ENCODE measurements at places on chromosomes 3 and 15.

GRCh38 chr3:105364128-105364527 is 2.6 kb upstream of the ALCAM start:
- no peak for DNase-seq

DNA sequence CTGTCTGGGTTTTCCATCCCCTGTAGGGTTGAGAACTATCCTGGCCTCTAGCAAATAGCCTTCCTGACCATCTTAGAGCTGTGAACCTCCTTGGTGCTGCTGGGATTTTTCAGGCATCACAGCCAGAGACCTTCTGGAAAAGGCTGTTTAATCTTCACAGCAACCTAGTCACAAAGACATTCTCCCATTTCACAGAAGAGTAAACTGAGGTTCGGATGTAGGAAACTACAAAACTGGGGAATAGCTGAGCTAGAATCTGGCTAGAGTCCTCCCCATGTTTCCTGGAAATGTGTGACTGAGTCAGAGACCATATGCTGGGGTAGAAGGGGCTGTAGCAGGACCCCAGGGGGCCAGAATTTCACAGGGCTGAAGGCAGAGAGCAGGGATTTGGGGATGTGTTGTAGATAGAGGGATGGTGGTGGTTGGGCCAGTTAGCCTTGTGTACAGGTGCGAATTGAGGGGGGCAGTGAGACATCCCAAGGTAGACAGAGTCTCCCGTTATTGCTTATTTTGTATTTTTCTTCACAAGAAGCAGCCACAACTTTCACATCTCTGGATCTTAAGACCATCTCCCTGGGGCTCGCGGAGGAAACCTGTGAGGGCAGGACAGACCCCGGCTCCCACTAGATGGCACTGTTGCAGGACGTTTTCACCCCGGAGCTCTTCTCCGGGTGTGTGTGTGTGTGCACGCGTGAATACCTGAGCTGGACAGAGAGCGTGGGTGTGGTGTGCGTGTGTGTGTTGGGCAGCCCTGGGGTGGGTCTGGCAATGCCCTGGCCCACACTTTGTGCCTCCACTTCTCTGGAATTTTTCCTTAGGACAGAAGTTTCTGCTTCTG is 66.9 kb upstream of the PRR23C start:
- peak; percentile 46 for DNase-seq

- no peak for DNase-seq
Observed at GRCh38 chr15:92617549-92618520, 37.7 kb downstream of the FAM174B start.

GRCh38 chr3:17190353-17191078 is 305.8 kb downstream of the PLCL2 start:
- DNase-seq = no peak

DNA sequence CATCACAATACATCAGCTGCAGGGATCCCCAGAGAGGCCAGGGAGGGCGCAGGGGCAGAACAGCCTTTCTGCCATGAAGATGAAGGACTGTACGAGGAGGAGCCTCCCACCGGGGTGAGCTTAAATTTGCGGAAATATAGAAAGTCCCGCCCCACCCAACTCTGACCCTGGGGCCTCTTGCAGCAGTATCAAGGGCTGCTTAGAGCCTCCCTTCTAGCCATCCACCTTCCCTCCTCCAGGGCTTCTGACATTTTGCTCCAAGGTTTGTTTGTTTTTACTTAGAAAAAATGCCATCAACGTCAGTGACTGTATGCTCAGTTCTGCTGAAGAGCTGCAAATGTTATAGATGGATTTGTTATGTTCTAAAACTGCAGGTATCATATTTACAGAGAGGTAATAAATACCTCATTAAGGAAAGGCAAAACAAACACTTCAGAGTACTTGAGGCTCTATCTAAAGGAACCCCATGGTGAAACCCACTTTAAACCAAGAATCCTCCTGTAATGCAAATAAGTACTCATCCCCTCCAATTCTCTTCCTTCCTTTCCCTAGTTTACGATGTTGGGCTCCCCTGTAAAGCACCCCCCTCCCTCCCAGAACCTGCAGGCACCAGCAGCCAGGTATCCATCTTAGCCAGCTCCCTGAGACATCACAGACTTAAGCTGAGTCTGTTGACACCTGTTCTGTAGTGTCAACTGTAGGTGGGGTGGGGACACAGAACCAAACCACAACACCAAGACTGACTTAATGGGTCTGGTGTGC is 30.5 kb downstream of the RFTN1 start:
- DNase-seq = peak; percentile 44

GRCh38 chr3:72301779-72302178 is 516.8 kb upstream of the PROK2 start:
- no peak for DNase-seq

GRCh38 chr3:14241716-14242115 is 63.1 kb downstream of the LSM3 start:
- no peak for DNase-seq

GRCh38 chr15:27426805-27427204 is 455.8 kb downstream of the GABRG3 start:
- DNase-seq = no peak

DNA sequence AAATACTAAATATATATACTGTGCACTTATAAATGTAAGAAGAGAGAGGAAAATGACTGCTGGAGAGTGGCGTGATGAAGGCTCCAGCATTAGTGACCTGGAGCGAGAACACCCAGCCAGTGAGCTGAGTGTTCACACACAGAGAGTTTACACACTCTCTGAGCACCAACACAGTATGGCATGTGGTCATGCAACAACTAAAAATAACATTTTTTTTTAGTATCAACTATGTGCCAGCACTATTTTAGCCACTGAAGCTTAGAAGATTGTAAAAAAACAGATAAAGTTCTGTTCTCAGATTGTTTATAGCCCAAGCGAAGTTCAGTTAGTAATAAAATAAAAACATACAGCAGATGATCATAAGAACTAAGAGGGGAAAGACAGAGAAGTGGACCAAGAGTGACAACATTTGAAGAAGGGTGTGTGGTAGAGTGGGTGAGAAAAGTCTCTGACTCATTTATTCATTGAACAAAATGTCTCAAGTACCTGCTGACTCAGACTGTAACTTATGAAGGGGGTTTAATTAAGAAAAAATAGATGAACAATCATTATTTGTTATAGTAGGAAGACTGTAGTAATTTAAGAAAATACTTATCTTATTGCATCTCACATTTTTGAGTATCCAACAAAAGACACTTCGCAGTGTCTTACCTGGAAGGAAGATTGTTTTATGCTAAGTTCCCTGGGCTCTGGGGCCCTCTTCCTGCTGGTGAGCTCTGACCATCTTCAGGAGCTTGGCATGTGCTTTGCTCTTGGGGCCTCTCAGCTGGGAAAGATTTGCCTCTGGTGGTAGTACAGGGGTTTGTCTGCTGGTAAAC is 43.8 kb downstream of the GAP43 start:
- DNase-seq = no peak

- DNase-seq = no peak
Observed at GRCh38 chr15:77832874-77833273, 200.2 kb upstream of the LINGO1 start.

- no peak for DNase-seq
Observed at GRCh38 chr3:129794311-129795185, 99.0 kb downstream of the TMCC1 start.

DNA sequence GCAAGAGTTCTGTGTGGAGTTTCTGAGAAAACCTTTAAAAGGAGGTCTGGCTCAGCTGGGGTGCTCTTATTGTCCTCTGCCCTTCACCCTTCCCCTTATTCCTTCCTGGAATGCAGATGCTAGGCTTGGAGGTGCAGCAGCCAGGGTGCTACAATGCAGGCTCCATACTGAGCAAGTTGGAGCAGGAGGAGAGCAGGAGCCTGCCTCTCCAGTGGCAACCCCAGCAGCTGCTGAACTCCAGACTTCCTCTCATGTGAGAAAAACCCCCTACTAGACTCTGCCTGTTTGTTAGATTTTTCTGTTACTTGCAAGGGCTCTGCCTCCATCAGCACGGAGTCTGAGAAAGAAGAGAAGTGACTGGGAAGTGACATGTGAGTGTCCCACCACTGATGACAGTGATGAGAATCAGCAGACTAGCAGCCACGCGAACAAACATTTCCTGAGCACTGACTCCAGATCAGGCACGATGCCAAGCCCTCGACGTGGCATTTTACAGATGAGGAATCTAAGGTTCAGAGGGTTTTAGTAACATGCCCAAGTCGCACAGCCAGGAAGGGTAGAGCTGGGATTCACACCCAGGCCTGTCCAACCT is 16.1 kb upstream of the RARRES1 start:
- DNase-seq = no peak

DNA sequence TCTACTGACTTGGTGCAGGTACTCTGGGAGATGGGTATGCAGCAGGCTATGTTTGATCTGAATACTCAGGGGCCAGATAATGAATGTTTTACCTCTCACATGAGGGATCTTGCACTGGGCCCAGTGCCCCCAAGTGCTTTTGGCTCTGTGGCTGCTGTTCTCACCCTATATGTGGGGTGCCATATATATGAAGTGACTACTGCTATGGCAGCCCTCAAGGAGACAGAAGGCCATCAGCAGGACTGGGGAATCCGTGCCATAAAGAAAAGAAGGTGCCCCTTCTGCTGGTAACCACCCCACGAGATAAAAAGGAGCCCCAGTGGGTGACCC is 302.1 kb downstream of the ZPLD1 start:
- DNase-seq = no peak

GRCh38 chr15:41513506-41514227 is at the start of gene LTK:
LTK (minus strand) TSS chr15:41513827; CDS start chr15:41513709, 118 bp downstream.
- no peak for DNase-seq

GRCh38 chr3:138492980-138493675 is 58.7 kb downstream of the ESYT3 start:
- DNase-seq = no peak

GRCh38 chr3:163048881-163049280 is 1552.3 kb downstream of the OTOL1 start:
- no peak for DNase-seq

- no peak for DNase-seq
Observed at GRCh38 chr3:129268396-129268795, 10.3 kb upstream of the HMCES start.

GRCh38 chr3:43053291-43053690 is 52.6 kb downstream of the POMGNT2 start:
- no peak for DNase-seq

DNA sequence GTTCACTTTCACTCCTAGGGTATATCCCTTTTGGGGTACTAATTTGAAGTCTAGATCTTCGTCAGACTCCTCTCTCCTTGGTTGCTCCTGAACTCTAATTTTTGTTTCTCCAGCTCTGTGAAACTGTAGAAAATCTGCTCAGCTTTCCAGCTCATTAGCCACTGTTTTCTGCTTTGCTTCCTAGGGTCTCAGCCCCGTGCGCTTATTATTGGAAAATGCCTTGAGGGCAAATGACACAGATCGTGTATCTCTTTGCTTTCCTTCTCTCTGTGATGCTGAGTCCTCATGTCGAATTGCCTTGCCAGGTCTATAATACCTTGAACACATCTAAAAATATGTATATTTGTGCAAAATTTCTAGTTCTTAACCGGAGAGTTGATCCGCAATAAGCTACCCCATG is 731.1 kb downstream of the EDEM1 start:
- DNase-seq = no peak

GRCh38 chr3:112582244-112582874 is 20.5 kb downstream of the SLC35A5 start:
- DNase-seq = peak; percentile 35

GRCh38 chr3:162507397-162507796 is 1010.8 kb downstream of the OTOL1 start:
- DNase-seq = no peak

- DNase-seq = no peak
Observed at GRCh38 chr3:176969506-176969905, 227.8 kb downstream of the TBL1XR1 start.

- DNase-seq = peak; percentile 46
Observed at GRCh38 chr3:195129644-195130492, 141.1 kb downstream of the XXYLT1 start.
